ENCODE measurements at places on chromosomes 12 and 14. TPM values are rescaled to one million over a fixed set of nuclear protein-coding genes. Genes with fewer than 3 reads are reported as not detected.

Gene OLR1
- 0.64 TPM for total RNA-seq

Gene TMEM253
- 0.20 TPM for total RNA-seq

Gene SRRM4
- total RNA-seq, result 0.42 TPM

Gene MARCHF9
- total RNA-seq, result 15.6 TPM

Gene RNF34
- 19.9 TPM for total RNA-seq

Gene IL31
- not detected for total RNA-seq

Gene LRFN5
- total RNA-seq, result 0.37 TPM

Gene FOXA1
- not detected for total RNA-seq

Gene GLI1
- total RNA-seq, result 0.37 TPM

Gene TSHR
- not detected for total RNA-seq

Gene ZNF605
- total RNA-seq, result 13.9 TPM

Gene ZNF891
- total RNA-seq, result 1.0 TPM

Gene PLEKHG3
- 22.0 TPM for total RNA-seq

Gene TAS2R7
- not detected for total RNA-seq

Gene RNASE4
- total RNA-seq, result 8.1 TPM

Gene TAS2R42
- not detected for total RNA-seq

Gene DPF3
- 28.7 TPM for total RNA-seq

Gene CMA1
- 0.47 TPM for total RNA-seq

Gene BCL11B
- 0.20 TPM for total RNA-seq

Gene SLC4A8
- 0.32 TPM for total RNA-seq

Gene PA2G4
- total RNA-seq, result 77.1 TPM

Gene IL23A
- total RNA-seq, result not detected

Gene AMDHD1
- total RNA-seq, result 0.35 TPM

Gene EEF1AKMT3
- 1.6 TPM for total RNA-seq

Gene KRT79
- total RNA-seq, result not detected

Gene SIX4
- 1.6 TPM for total RNA-seq

Gene KRT77
- total RNA-seq, result not detected

Gene MDGA2
- not detected for total RNA-seq

Gene RASAL1
- not detected for total RNA-seq

Gene KITLG
- 9.0 TPM for total RNA-seq

Gene NAA30
- 25.8 TPM for total RNA-seq

Gene IGF1
- total RNA-seq, result 6.4 TPM

Gene EXOC3L4
- total RNA-seq, result 0.42 TPM

Gene GLIPR1L1
- not detected for total RNA-seq

Gene NXPH4
- 1.8 TPM for total RNA-seq

Gene GPR162
- 5.3 TPM for total RNA-seq

Gene PLA2G1B
- not detected for total RNA-seq

Gene L3HYPDH
- total RNA-seq, result 11.3 TPM

Gene ZNF839
- total RNA-seq, result 7.4 TPM

Gene PCED1B
- 1.1 TPM for total RNA-seq

Gene RIMBP2
- total RNA-seq, result 0.40 TPM

Gene NELL2
- total RNA-seq, result 0.50 TPM

Gene FAM90A1
- total RNA-seq, result not detected

Gene TTC9
- total RNA-seq, result 0.67 TPM

Gene PPP1R13B
- 107 TPM for total RNA-seq

Gene P2RX7
- 1.9 TPM for total RNA-seq

Gene TAS2R8
- not detected for total RNA-seq

Gene FAM234B
- 1.8 TPM for total RNA-seq

Gene HCAR2
- total RNA-seq, result 0.17 TPM

Gene PGF
- 4.9 TPM for total RNA-seq

Gene LMO3
- total RNA-seq, result 2.6 TPM

Gene ITGB7
- 1.3 TPM for total RNA-seq

Gene OR6C76
- not detected for total RNA-seq

Gene PAPLN
- total RNA-seq, result 3.2 TPM

Gene FAM181A
- not detected for total RNA-seq

Gene KRT71
- total RNA-seq, result not detected

Gene SCYL2
- 29.7 TPM for total RNA-seq

All from left ventricle myocardium superior (tissue), 1 donor.